CD4-positive, alpha-beta memory T cell (primary cell): ENCODE measurements at places on chromosomes 5 and 9. TPM values are rescaled to one million over a fixed set of nuclear protein-coding genes. Genes with fewer than 3 reads are reported as not detected.

- no peaks in the 10 kb centered on the region for H3K27me3 ChIP-seq
- DNase-seq, result no peak
- no peak overlapping the region for H3K27ac ChIP-seq
- H3K4me3 ChIP-seq, result no peak overlapping the region
These were observed 177.3 kb downstream of the MACROH2A1 start for GRCh38 chr5:135221696-135222095.

DNA sequence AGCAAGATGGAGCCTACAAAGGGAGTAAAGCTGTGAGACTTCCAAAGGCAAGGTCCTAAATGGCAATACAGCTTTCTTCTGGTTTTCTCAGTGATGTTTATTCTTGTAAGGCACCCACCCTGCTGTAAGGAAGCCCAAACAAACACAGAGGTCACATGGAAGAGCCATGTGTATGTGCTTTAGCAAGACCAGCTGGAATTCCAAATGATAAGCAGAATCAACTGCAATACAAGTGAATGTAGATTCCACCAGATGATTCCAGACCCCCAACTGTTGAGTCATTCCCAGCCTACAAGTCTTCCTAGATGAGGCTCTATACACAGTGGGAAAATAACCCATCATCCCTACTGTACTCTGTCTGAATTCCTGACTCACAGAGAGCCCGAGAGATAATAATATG, 122.8 kb downstream of the DEPDC1B start:
- H3K4me1 ChIP-seq, result no peaks in the 10 kb centered on the region
- H3K36me3 ChIP-seq, result no peaks in the 10 kb centered on the region
- H3K27ac ChIP-seq, result no peak overlapping the region
- no peak for DNase-seq

CCDC183 gene
- total RNA-seq, result 2.5 TPM

DNA sequence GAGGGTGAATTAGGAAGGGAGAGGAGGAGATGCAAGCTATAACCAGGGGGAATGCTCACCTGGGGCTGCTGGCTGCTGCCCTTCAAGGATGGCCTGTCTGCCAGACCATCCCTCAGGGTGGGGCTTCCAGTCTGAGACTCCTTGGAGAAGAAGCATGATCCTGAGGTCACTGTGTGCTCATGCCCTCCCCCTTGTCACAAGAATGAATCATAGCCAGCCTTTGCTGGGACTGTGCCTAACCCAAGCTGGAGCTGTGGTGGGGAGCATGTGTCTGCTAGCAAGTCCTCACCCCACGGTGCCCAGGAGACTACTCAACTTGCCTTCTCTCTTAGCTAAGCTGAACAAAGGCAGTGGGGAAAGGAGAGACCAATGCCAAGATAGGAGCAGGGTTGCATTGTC, 463.6 kb downstream of the SPOCK1 start:
- no peak overlapping the region for H3K27ac ChIP-seq
- no peaks in the 10 kb centered on the region for H3K36me3 ChIP-seq
- DNase-seq, result no peak
- H3K27me3 ChIP-seq, result no peaks in the 10 kb centered on the region
- no peaks in the 10 kb centered on the region for H3K4me1 ChIP-seq

- no peak overlapping the region for H3K27ac ChIP-seq
- DNase-seq, result no peak
- no peak overlapping the region for H3K4me3 ChIP-seq
These were observed 2.1 kb downstream of the ANKRD33B start for GRCh38 chr5:10565785-10566542.

GRCh38 chr9:14362175-14362574, 48.2 kb upstream of the NFIB start:
- H3K4me3 ChIP-seq, result no peak overlapping the region
- no peaks in the 10 kb centered on the region for H3K36me3 ChIP-seq
- no peaks in the 10 kb centered on the region for H3K27me3 ChIP-seq
- no peak for DNase-seq
- H3K27ac ChIP-seq, result no peak overlapping the region
